ENCODE measurements at places on chromosomes 7 and 10.
A peak's percentile ranks its signal among the peaks of the same experiment; 100 is the strongest.

GRCh38 chr7:128108641-128109423, 77.6 kb upstream of the LRRC4 start:
- DNase-seq, result peak; percentile 78

GRCh38 chr10:26173837-26174236, 42.7 kb upstream of the GAD2 start:
- DNase-seq, result no peak

GRCh38 chr10:116271593-116272439, 1.2 kb downstream of the GFRA1 start:
- no peak for DNase-seq

- no peak for DNase-seq
Measured at GRCh38 chr7:111593343-111593742, 31.1 kb upstream of the IMMP2L start.

DNA sequence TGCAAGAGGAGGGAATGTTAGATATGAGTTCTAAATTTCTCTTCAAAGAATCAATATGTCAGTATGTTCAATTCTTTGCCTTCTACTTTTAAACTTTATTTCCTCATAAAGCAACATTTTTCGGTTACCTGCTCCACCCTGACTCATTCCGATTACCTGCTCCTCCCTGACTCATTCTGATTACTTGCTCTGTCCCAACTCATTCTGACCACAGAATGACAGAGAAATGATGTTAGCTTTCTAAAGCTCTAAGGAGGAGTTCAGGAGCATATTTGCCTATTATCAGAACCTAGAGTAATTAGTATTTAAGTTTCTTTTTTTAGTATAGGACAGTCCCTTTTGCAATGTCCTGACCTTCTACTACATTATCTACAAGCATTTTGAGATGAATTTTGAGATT, 24.5 kb upstream of the PPP1R9A start:
- DNase-seq, result no peak

GRCh38 chr7:156143158-156143557, 330.9 kb upstream of the SHH start:
- DNase-seq, result no peak

GRCh38 chr7:158821171-158822031, 7.9 kb downstream of the ESYT2 start:
- DNase-seq, result no peak

- no peak for DNase-seq
Measured at GRCh38 chr7:45417268-45417667, 156.9 kb upstream of the ADCY1 start.

GRCh38 chr10:24039897-24040296, 169.0 kb upstream of the KIAA1217 start:
- DNase-seq, result no peak

DNA sequence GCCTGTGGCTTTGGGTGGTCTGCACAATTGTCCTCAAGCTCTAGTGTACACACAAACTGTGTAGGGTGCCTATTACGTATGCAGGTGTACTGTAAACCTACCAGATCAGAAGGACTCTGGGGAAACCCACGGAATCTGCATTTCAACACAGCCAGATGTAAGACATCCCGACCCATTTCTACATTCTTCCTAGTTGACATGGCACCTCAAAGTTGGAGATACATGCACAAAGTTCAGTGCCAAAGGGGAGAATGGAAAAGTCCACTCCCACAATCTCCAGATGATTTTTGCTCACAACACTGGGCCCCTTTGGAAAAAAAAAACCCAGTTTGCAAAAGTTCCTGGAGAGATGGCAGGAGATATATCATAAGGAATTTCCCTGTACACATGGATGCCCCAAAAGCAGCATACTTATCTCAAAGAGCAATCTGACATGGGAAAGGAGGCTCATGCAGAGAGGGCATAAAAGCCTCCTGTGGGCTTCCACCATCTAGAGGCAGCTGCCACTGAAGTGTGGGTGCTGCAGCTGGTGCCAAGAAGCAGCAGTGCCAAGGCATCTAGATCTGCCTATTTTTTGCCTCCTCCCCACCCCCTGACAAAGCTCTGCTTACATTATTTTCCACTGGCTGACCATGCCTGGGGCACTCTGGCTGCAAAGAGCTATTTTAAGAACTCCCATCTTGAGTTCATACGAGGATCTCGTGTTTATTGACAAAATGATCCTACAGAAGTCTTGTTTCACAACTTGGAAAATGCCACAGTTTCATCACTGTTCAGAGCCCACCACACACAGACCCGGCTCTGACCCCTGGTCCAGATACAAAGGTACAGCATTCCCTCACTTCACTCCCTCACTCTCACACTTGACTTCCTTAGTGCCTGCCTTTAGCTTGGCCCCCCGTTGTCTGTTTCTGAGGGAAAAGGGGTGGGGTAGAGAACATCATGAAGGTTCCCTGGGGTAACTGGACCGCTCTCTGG, 12.9 kb downstream of the TECTB start:
- DNase-seq, result no peak

GRCh38 chr10:101818872-101819633, 809 bp upstream of the OGA start:
- DNase-seq, result no peak

DNA sequence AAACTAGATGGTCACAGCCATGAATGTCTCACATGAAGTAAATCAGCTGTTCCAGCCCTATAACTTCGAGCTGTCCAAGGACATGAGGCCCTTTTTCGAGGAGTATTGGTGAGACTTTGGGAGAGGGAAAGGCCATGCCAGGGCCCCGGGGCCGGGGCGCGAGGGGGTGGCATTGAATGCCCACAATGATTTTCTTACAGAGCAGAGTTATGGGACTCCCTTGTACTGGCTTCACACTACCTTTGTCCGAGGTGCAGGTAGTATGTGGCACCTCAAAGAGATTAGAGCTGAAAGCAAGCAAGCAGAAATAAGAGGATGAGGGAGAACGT, 407 bp downstream of the ELOVL3 start:
- DNase-seq, result no peak

GRCh38 chr7:5692112-5692844, 89.2 kb downstream of the RNF216 start:
- DNase-seq, result no peak

- no peak for DNase-seq
Measured at GRCh38 chr7:44784364-44784763, 12.1 kb upstream of the PPIA start.

DNA sequence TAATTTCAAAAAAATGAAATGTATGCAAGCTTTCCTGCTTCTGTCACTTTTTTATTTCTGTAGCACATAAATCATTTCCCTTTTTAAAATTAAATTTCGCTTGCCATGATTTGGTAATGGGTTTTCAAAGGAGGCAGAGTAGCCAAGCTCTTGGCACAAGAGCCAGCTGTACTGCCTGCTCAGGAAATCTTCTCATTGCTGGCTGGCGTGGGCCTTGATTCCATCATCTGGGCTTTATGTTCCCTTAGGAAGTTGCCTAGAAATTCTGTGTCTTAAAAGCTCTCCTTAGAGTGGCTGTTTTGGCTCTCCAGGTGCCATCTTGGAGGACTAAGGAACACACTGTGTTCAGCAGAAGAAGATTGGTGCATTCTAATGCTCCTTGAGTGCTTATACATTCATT, 107.4 kb downstream of the ARID5B start:
- no peak for DNase-seq

DNA sequence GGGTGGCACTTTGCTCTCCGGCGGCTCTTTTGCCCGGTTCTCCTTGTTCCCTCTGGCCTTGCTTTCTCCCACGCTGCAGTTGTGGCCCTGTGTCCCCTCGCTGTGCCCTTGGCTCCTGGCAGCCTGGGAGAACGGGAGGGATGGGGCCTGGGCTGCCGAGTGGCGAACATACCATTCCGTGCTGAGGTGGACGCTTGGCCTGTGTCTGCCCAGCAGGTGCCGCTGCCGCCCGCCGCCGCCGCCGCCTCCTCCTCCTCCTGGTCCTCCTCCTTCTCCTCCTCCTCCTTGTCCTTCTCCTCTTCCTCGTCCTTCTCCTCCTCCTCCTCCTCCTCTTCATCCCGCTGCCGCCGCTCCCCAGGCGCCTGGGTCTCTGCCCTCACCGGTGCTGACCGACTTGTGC, 36.0 kb downstream of the AGAP3 start:
- DNase-seq, result no peak

DNA sequence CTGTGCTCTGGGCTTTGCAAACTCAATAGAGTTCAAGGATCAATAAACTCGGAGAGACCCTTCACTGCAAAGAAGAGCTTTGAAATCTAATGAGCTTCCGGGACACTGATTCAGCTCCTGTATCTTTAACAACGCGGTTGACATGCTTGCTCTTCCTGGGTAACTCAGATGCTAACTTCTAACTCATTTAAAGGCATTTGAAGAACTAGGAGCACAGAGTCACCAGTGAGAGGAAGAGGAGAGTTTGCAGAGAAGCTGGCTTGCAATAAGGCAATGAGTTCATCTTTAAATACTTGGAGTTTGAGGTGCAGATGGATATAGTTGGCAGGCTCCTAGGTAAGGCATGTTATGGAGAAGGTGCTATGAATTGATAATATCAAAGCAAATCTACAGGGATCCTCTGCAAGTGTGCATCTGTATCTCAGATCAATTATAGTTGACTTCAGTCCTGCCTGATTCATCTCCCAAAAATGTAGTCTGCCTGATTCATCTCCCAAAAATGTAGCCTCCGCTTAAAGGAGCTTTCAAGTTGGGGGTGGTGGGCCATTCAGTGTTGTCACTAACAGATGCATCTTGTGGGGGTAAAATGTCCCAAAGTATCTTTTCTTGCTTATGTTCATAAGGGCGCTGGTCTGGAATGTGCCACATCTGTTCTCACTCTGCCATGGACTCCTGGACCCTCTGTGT, 182.5 kb upstream of the PRSS58 start:
- DNase-seq, result no peak

DNA sequence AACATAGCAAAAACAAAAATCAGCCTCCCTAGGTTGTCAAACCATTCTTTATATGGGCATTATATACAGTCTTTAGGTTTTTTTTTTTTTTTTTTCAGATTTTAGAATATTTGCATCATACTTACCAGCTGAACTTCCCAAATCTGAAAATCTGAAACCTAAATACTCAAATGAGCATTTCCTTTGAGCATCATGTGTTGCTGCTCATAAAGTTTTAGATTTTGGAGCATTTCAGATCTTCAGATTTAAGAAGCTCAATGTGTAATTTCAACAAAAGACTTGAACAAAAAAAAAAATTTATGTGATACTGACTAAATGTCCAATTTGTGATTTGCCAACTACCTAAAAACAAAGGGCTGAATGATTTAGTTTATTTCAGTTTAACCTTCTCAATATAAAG, 13.6 kb downstream of the FAM3C start:
- no peak for DNase-seq

GRCh38 chr10:84842593-84842992, 514.2 kb downstream of the CCSER2 start:
- no peak for DNase-seq

DNA sequence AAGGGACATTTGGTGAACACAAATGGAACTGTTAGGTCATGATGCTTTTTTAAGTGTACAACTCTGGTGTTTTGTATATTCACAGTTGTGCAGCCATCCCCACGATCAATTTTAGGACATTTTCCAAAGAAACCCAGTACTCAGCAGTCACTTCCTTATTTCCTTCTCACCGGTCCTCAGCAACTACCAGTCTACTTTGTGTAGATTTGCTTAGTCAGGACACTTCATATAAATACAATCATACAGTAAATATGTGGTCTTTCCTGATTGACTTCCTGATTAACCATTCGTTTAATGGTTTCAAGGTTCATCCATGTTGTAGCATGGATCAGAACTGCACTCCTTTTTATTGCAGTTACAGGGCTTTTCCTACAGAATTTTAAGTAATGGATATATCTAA, 14.4 kb downstream of the SGPL1 start:
- DNase-seq, result no peak

DNA sequence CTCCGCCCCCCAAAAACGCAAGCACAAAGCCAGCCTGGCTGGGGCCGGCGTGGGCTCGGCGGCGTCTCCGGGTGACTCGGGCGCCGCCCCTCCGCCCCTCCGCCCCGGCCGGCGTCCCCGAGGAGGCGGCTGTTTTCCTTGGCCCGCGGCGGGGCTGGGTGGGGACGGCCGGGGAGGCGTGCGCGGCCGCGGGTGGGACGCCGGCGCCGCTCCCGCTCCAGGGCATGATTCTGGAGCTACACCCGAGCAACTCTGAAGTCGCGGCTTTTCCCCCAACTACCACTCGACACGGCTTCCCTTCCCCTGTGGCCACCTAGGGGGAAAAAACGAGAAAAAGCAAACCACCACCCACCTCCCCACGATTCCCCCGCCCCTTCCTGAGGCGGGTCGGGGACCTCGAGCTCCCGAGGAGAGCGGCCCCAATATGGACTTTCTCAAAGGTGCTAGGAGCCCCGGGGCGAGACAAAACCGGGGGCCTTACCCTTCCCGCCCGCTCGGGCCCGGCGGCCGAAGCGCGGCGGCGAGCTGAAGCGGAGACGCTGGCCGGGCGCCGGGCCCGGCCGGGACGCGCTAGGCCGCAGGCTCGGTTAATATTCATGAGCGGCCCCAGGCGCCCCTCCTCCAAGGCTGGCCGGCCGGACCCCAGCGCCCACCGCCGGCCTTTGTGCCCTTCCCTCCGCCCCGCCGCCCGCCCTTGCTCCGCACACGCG, 856 bp downstream of the ARHGAP21 start:
- DNase-seq, result no peak

DNA sequence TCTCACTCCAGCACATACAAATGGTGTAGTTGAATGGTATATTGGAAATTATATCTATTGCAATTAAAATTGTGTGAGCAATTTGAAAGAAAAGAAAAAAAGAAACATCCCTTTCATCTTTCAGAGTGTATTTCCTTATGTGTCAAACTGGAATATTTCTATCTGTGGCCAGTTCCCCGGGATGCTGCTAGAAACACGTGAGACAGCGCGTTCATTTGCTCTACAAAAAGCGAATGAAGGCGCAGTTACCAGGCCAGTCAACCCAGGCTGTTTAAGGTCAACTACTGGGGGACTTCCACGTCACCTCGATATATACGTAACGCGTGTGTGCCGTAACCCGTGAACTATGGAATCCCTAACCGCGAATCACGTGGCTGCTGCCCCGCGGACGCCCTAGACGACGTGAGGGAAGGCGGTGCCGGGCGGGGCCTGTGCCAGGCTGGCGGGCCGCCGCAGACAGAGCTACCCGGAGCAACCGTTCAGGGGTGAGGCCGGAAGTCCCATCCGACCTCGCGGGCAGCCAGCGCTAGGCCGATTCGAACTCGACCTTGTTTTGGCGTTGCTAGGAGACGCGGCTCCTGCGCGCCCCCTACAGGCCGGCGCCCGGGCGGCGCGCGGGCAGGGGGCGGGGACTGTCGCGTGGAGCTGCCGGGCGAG, 1.1 kb upstream of the ARL4A start:
- peak; percentile 36 for DNase-seq

DNA sequence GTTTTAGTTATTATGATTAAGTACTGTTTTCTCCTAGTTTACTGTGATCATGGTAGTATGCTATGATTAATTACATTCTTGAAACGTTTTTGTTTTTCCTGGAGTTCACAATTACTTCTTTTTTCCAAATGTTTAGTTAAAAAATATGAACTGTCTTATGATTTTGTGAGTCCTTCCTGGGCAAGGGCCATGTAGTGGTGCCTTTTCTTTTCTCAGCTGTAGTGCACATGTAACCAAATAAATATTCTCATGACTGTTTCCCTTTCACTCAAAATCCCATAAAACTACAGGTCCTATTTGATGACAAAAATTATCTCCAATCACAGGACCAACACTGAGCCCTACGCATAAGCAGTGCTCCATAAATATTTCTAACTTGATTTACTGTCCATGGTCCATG, 118.9 kb upstream of the EGR2 start:
- DNase-seq, result no peak
